Brain pericyte (primary cell): ENCODE measurements at places on chromosomes 16 and 17.

- no peak for DNase-seq
Measured at GRCh38 chr17:49210158-49211029, at the start of the genes ABI3 and GNGT2. ABI3 (plus strand) TSS chr17:49210707; CDS start chr17:49210725, 18 bp downstream. GNGT2 (minus strand) TSS chr17:49210574; CDS start chr17:49207422, 3,152 bp downstream.

- no peak for DNase-seq
Measured at GRCh38 chr16:396199-396598, 800 bp upstream of the NME4 start.

DNA sequence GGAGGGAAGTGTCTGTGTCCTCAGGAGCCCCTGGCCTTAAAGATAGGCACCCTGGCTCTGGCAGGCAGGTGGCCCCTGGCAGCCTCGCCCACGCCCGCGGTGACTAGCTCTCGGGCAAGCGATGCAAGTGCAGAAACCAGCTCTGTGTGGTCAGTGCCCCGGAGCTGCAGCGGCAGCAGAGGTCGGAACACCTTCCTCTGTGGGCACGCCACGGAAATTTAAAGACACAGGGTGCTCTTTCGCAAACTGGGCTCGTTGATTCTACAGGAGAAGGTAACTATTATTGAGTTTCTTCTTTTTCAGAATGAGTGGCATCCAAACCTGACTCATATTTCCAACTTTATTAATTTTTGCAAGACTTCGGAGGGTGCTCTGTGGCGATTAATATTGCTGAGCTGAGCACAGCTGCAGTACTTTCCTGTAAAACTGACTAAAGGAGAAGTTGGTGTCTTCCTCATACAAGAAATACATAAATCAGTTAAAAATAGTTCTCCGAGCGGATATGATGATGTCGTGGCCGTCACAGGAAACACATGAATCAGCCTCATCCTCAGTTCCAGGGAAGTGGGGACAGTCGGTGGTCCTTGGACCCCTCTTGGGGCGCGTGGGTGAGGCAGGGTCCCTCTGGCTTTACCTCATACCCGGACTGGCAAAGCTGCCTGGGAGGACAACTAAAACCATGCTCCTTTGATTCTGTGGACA lies 120.2 kb downstream of the METRNL start:
- DNase-seq = no peak

GRCh38 chr17:46109603-46110189 lies 83.5 kb downstream of the KANSL1 start:
- no peak for DNase-seq

DNA sequence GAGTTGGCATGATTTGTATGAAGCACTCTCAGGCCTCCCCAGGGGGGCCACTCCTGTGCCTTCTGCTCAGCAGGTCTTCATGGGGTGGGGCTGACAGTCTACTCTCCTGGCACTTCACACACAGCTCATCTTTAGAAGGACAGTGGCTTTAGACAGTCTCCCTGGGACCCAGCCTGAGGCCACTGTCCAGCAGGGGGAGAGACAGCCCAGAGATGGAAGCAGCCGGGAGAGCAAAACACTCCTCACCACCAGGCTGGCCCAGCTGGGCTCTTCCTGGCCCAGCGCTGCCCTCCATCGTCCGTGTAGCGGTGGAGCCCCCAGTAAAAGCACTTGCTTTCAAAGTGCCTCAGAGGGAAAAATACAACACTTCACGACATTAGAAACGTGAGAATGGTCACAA lies 62.0 kb upstream of the CRHR1 start:
- DNase-seq = no peak

GRCh38 chr16:88937206-88937621 lies 39.8 kb downstream of the CBFA2T3 start:
- no peak for DNase-seq

DNA sequence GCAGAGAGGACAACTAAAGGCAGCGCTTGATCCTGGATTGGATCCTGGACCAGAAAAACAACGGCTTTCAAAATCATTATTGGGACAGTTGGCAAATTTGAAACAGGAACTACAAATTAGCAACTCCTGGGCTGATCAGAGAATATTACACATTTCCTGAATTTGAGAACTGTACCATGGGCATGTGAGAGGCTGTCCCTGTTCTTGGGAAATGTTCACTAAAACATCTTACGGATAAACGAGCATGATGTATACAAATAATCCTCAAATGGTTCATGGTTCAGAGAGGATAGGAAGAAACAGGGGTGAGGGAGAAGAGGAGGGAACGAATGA lies 2.3 kb upstream of the ITGAE start:
- DNase-seq = no peak

- DNase-seq = no peak
Measured at GRCh38 chr17:32936186-32936893, 8.4 kb downstream of the TMEM98 start.

DNA sequence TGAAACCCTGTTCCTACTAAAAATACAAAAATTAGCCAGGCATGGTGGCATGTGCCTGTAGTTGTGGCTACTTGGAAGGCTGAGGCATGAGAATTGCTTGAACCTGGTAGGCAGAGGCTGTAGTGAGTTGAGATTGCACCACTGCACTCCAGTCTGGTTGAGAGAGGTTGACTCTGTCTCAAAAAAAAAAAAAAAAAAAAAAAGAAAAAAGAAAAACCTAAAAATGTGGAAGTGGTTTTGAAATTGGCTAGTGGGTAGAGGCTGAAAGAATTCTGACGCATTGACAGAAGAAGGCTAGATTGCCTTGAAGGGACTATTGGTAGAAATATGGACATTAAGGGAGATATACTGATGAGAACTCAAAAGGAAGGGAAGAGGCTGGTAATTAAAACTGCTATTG lies 33.6 kb upstream of the CPPED1 start:
- DNase-seq = no peak

DNA sequence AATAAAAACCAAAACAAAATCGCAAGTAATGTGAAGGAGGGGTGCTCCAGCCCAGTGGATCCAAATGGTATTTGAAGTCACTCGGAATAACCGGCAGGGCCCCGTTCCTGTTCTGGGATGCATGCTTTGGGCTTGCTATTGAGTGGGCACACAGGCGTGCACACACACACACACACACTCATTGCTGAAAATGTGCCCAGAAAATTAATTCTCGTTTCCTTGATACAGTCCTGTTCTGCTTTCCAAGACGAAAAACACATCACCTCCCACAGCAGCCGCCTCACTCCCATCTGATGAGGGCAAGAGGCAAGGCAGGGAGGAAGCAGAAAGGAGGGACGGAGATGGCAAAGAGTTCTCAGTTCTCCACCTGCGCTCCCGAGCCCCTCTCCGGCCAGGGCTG lies 62.2 kb upstream of the SDK2 start:
- DNase-seq = no peak

GRCh38 chr17:14080847-14081251 lies 11.5 kb downstream of the COX10 start:
- no peak for DNase-seq

DNA sequence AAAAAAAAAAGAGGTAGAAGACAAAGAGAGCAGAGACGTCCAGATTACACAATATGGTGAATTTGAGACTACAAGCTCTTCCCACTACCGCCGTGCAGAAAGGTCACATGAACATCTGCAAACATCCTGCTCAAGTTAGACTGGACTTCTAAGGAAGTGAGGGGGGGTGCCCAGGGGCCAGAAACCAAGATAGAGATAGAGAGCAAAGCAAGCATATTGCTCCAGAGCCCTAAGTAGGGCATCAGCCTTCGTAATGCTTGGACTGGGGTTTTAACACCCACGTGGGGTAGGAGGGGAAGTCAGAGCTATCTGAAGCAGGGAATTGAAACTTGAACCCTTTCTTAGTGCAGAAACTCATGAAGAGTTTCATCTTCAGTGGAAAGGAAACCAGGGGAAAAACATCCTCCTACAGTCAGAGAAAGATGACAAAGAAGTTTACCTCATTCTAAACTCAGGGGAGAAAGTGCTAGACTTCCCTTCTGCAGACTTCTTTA lies 8.7 kb downstream of the CLEC19A start:
- no peak for DNase-seq

DNA sequence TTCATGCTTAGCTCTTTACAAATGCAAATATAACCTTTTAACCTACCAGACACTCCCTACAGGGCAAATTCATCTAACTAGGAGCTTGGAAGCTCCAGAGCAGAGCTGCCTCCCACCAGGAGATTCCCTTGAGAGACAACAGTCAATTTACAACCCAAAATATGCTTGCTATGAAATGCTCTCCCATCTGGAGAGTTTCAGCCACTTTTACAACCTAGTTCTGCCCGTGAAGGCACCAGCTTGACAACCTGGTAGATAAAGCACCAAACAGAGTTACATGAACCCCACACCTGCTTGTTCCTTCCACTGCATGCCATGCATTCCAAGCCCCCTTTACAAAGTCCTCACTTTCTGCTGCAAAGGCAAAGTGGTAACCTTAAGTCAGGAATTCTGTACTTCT lies 215.3 kb upstream of the KIF2B start:
- DNase-seq = no peak

- DNase-seq = no peak
Measured at GRCh38 chr17:77186141-77186604, 45.4 kb downstream of the SEC14L1 start.

GRCh38 chr17:43043307-43043706 lies 18.3 kb downstream of the RND2 start:
- DNase-seq = no peak

DNA sequence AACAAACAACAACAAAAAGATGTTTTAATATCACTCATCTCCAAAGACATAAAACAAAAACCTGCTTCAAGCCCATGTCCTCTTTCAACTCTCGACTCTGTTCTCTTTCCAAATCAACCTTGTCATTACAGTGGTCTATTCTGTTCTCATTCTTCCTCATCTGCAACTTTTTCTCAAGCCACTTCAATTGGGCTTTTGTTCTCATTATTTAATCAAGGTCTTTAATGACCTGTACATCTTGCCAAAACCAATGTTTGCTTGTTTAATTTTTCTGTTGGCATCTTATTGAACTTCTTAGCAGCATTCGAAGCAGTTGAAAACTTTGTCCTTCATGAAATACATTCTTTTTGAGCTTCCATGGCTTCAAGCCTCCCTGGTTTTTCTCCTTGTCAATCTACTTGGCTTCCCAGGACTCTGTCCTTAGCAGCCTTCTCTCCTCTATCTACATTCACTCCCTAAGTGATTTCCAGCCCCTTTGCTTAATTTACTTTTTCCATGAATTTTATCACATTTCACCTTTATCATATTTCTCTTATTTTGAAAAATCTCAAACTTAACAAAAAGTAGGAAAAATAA lies 19.6 kb upstream of the RABEP1 start:
- DNase-seq = no peak

DNA sequence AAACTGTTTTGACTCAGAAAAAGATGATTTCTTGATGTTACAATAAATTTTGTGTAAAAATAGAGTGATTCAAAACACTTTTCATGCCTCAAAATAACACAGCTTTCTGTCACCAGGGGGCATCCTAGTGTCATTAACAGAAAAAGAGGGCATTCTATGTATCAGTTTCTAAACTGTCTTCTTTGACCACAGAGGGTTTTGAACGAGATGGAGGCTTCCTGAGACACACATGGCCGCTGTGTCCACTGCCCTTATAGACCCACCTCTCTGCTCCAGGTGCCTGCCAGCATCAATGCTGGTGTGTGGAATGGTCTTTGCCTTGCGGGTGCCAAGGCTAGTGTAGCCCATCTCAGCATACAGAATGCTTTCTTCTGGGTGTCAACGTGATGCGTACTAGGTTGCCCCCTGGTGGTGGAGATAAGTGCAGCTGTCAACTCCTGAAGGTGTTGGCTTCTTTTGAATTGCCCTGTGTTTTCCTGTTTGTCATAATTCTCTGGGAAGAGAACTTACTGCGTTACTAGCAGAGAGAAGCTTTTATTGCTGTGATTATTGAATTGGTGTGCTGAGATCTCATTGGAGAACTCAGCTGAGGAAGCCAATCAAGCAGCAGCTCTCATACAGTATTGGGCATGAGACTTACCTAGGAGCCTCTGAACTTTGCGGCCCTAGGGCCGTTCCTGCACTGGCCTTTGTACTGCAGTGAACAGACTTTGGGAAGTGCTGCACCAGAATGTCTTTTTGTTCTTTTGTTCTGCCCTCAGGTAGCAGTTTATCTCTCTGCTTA lies 38.6 kb downstream of the USP10 start:
- peak; percentile 71 for DNase-seq

- DNase-seq = no peak
Measured at GRCh38 chr16:87534030-87534653, 41.3 kb upstream of the ZCCHC14 start.

GRCh38 chr17:48023400-48024148 lies 14.0 kb downstream of the COPZ2 start:
- DNase-seq = no peak

DNA sequence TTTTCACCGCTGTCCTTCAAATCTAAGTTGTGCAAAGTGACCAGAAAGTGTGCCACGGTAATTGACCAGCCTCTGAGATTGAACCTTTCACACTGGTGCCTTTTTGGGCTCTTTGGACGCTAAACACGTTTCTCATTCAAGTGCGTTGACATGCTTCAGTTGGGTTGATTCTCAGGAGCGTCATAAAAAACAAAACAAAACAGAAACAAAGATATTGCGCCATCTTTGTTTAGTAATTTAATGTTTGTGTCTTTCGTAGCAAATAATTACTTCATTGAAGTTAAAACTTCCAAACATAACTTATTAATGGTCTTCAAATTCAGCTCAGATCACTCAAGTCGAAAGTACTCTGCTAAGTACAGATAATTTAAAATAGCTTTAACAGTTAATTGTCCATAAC lies 80.2 kb downstream of the OR1D5 start:
- DNase-seq = no peak

- no peak for DNase-seq
Measured at GRCh38 chr16:75922250-75922649, 196.0 kb upstream of the CPHXL start.

DNA sequence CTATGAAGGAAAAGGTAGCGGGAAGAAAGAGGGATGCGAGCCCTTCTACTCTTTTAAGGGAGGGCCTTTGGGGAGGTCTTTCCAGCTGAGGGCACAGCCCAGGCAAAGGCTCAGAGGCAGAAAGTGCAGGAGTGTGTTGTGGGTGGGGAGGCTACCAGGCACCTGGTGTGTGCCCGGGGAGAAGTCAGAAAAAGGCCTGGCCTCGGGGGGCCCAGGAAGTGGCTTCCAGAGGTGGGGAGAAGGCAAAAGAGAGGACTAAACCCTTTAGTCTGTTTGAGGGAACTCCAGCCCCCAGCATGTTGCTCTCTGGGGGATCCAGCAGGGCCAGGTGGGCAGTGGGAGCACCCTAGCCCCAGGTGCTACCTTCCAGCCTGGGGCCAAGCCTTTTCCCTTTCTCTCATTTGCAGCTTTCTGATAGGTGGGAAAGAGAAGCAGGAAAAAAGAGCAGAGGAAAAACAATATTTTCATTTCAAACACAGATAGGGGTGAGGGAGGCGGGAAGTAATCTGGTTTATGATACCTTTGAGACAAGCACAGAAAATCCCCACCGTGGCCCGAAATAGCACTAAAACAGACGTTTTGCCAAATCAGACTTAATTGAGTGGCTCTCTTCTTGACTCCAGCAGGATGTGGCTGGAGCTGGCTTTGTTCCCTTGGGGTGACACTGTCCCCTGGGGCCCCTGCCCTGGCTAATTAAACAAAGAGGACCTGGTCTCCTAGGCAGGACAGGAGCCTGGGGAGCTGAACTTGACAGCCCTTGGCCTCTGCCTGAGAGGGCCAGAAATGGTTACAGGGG lies 10.4 kb downstream of the RAI1 start:
- no peak for DNase-seq

- no peak for DNase-seq
Measured at GRCh38 chr16:2191446-2191706, 5.0 kb downstream of the CASKIN1 start.

- no peak for DNase-seq
Measured at GRCh38 chr17:15381707-15382106, 40.3 kb upstream of the TEKT3 start.
